Effector CD4-positive, alpha-beta T cell (primary cell): ENCODE measurements at places on chromosomes 2 and 18.

- DNase-seq = no peak
Observed at GRCh38 chr2:73969356-73969755, 15.4 kb upstream of the TET3 start.

DNA sequence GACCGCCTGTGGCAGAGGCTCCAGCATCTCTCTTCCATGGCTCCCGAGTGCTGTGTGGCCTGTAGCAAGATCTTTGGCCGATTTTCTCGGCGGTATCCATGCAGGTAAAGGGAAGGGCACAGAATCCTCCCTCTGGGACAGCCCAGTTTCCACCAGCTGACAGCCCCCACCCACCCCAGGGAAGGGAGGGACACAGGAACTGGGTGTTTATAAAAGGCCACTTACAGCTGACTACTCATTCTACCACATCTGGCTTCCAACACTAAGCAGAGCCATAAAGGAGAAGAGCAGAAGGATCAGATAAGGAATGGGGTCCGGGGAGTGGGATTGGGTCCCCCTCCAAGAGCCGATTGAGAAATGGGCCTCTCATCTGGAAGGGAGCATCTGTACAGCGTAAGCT is 20.2 kb downstream of the RUFY4 start:
- no peak for DNase-seq

DNA sequence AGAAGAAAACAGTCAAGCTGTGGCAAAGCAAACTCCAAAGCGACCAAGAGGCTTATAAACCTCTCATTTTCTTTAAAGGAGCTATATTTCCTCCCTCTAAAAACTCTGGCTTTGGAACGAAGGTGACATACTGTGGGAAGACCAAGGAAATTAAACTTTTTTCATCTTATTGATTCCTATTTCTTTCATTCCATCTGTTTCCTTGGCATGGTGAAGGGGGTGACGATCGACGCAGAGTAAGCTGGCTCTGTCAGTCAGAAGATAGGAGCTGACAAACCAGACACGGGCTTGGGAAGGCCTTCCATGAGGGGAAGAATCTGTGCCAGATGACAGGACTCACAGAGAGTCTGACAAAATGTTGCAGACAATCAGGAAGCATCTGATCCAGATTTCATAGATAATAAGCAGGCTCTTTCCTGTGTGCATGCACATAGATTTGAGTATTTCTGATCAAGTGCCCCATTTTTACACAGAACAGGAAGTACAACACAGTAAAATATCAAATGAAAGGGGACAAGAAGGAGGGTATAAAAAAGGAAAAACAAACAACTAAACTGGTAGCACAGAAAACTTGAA is 261.7 kb downstream of the SATB2 start:
- DNase-seq = no peak

DNA sequence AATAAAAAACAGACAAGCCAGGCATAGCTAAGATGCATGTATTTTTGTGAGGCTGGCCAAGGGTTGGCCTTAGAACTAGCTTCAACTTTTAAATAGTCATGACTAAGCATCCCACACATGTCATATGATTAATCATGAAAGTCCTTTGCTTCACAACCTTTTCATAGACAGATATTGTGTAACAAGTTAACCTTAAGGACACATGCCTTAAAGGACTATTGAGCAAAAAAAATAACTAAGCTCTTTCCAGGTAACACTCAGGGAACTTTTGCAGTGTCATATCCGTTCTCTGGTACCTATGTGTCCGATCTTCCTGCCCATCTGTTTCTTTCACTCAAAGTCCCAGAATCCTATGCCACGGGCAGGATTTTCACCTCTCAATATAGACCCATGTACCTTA is 498.4 kb downstream of the STK39 start:
- no peak for DNase-seq

GRCh38 chr18:74283646-74284045 is 8.1 kb downstream of the CYB5A start:
- DNase-seq = no peak

DNA sequence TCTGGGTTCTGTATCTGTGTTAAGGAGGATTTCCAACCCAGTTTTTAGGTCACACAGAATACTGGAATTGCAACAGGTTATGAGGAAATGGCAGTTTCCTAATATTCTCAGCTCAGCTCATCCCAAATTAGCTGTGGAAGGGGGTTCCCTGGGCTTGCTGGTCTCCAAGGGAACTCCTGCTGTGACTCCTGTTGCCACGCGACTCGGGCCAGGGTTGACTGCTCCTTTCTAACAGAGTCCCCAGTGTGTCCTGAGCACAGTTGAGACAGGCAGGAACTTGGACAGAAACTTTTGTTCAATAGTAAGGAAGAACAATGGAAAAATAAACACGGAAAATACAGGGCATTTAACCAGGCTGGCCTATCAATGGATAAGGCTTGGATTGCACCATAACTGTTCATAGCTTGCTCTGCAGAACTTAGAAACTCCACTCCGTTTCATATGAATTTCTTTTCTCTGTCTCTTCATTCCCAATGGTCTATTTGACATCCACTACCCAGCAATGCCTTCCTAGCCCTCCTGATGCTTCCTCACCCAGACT is 3.8 kb upstream of the ROCK2 start:
- no peak for DNase-seq
